ENCODE measurements at places on chromosomes 2 and 18.

- no peak for DNase-seq
Observed at GRCh38 chr18:54161267-54161666, 63.2 kb downstream of the MBD2 start.

DNA sequence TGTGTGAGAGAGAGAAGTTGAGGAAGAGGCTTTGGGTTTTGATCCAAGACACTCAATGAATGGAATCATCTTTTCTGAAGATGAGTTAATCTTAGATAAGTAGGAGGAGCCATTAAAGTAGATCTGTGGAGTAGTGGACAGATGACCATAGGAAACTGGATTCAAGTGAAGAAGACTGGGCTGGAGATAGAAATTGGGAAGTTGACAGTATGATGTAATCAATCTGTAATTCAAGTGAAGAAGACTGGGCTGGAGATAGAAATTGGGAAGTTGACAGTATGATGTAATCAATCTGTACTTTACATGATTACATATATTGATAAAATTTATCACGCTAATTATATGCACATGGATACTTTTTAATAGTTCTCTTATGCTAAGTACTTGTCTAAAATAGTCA, 92.8 kb downstream of the PHLPP1 start:
- DNase-seq, result no peak

GRCh38 chr18:80022613-80023012, 11.6 kb upstream of the RBFA start:
- no peak for DNase-seq

DNA sequence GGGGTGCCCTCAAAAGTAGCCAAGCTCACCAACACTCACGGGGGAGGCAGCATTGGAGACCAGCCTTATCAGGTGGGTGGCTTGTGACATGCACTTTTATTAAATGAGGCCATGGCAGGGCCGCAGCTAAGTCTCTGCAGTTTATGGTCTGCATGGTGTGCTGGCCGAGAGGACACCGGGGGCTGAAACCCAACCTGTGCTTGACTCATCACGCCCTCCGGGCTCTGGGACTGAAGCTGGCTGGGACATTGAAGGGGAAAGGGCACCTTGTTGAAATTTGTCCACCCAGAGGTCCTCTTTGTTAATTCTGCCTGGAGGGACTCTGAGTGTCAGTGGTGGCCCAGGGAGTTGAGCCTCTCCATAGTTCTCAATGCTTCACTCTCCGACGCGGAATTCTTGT, 17.7 kb upstream of the NTSR2 start:
- DNase-seq, result no peak

GRCh38 chr2:58291726-58292438, 50.8 kb upstream of the FANCL start:
- peak; percentile 89 for DNase-seq

DNA sequence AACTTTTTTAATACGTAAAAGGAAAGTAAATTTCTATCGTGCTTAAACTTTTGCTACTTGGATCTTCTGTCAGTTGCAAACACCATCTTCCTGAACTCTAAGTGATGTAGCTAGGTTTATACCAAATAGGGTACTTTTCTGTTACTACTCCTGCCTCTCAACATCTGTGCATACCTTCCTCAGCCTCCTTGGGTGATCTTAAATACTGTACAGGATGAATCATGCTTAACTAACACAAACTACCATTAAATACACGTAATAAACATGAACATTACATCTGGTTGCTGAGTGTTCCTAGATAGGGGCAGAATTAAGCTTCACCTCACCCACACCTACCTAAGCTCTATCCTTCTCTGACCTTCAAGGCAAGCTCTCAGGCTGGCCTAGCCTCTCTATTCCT, 398.0 kb downstream of the TXNL1 start:
- no peak for DNase-seq

- no peak for DNase-seq
Observed at GRCh38 chr2:8409461-8410260, 272.2 kb upstream of the ID2 start.

GRCh38 chr2:123696021-123696420, 329.1 kb upstream of the CNTNAP5 start:
- DNase-seq, result no peak

DNA sequence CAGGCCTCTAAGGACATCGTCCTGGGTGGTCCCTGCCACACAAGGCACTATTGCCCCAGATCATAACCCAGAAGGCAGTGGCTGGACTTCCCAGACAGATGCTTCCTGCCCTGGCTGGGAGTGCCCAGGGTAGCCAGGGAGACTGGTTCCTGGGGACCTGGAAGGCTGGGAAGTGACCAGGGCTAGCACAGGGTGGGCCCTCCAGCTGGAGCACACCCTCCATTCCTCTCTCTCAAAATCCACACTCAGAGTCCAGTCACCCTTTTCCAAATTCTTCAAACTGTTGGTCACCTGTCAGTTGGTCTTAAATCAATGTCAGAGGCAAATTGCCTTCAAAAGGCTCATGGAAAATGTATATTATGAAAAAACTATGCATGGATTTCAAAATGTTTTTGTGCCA, 11.6 kb upstream of the TUBB6 start:
- no peak for DNase-seq

GRCh38 chr18:50092245-50092805, 102.6 kb downstream of the MYO5B start:
- no peak for DNase-seq

GRCh38 chr2:29053223-29053622, 21.1 kb downstream of the PCARE start:
- DNase-seq, result no peak

DNA sequence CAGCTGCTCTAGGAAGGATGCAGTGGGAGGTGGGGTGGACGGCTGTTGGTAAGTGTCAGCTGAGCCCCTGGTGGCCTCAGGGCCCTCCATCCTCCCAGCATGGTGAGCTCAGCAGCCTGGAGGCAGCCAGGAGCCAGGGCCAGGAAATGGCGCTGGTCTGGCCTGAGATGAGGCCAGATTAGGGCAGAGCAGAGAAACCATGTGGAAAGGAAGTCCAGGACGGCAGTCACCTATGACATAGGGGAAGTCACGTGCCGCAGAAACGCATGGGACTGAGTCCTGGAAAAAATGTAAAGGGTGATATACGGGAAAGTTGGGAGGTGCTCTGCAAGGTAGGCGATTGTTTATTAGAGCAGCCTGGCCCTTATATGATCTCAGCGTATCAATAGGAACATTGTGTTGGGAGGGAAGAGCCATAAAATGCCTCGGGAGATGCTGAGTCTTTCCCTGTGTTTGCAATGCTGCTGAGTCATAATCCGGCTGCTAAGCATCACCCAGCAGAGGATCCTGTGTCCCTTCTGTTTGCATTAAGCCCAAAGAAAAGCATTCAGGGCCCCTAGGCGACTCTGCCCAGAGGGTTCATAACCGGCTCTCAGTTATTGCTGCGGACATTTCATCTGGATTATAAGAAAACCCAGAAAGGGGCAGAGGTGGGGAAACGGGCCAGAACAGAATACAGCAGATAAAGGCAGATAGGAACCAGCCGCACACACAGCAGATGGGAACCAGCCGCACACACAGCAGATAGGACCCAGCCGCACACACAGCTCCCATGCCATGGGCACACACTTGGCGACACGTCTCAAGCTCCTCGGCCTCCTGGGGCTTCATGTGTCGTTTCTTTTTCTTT, 30.3 kb upstream of the B3GNT7 start:
- peak; percentile 36 for DNase-seq

DNA sequence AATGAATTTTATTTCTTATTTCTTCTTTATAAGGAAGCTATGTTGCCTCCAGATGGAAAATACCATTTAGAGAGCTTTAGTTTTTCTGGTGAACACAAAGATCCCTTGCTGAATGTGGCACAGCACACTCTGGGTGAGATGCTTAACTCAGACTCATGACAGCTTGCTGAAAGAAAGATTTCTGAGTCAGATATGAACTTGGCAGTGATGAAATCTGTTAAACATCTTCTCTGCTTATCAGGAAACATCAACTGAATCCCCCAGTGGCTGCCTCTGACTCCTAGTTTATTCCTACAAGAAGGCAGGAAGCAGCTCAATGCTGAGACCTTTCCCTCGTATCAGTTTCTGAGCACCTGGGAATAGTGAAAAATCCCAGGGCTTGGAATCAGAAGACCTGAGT, 162.8 kb downstream of the OSR1 start:
- DNase-seq, result no peak

DNA sequence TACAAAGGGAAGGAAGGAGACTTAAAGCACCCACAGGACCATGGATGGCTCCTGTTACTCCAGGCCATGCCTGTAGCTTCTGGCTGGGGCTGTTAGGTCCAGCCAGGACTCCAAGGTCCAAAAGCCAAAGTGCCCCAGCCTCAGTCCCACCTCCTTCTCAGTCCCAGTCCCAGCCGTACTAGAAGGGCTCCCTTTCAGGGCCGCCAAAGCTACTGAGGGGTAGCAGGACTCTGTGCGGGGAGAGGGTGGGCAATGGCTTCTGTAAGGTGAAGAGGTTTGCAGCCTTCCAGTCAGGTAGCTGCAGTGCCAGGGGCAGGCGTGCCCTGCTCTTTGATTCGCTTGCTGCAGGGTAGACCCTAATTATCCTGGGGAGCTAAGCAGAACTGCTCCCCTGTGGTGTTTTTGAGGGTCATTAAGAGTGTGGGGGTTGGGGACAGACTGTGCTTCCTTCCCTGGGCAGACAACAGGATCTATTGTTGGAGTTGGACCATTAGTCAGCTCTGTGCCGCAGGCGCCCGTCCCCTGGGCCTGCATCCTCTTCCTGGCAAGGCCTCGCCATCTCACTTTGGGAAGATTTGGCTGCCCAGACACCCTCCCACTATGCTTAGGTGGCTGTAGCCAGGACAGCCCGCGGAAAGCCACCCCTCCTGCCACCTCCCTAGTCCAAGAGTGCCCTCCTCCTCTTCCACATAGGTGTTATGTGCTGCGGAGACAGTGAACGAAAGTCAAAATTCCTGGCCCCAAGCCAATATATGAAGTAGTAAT, 118.8 kb downstream of the ZBTB7C start:
- DNase-seq, result no peak

DNA sequence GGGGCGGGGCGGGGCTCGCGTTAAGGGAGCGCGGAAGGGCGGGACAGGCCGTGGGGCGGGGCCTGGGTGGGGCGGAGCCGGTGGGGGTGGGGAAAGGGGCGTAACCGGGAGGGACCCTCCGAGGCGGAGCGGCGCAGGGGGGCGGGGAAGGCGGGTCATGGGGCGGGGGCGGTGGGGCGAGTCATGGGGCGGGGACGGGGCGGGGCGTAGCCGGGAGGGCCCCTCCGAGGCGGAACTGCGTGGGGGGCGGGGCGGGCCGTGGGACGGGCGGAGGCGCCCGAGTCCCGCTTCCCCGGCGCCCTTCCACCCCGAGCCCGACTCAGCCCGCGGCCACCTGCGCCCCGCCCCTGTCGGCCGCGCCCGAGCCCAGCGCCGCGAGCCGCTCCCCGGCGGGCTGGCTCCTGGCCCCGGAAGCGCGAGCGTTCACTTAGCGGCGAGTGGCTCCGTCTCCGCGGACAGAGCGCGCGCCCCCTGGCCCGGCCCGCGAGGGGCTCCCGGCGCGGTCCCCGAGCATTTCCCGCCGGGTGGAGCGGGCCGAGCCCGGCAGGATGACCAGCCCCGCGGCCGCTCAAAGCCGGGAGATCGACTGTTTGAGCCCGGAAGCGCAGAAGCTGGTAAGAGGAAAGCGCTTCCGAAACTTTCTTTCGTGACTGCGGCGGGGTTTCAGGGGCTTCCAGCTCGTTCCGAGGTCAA, 64.7 kb downstream of the LRRFIP1 start:
- DNase-seq, result no peak

- DNase-seq, result no peak
Observed at GRCh38 chr2:222730366-222730999, 59.0 kb downstream of the MOGAT1 start.

DNA sequence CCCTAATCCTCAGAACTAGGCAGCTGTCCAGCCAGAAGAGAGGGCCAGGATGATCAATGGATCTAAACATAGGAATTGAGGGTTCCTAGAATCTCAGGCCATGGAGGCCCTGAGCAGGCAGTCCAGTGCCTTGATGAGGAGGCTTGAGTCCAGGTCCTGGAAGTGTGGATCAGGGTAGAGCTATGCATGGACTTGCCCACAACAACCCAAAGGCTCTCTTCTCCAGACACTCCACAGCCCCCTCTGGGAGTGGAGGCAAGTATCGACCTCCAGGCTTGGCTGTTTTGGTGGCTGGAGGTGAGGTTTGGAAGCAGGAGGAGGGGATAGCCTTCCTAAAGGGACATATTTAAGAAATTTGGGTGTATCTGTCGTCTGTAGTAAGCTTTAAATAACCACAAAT, 45.7 kb downstream of the NAPG start:
- DNase-seq, result no peak

DNA sequence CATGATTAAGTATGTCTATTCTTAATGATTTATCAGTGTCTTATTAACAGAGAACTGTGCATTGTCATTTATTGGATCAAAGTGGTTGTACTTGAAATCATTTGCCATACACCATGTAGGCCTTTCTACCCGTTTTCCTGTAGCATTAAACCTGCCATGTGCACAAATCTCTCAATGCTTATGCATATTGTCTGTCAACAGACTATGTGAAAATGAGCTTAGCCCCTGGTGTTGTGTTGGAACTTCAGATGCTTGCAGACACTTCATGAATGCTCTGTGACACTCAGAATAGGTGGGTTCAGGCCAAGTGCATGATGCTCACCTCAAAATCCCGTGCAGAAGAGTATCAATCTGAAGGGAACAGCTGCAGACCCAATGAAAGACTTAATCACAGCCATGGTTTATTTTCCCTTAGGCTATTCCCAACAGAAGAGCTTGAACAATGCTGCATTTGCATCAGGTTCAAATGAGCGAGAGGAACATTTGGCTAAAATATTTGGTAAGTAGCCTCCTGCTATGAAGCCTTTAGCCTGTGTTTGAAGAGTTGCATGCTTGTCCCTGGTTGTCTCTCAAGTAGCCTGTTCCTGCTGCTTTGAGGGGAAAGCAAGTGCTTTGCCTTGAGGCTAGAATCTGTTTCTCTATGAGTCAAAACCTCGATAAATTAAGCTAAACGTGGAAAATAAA, 6.1 kb downstream of the C2orf92 start:
- no peak for DNase-seq

DNA sequence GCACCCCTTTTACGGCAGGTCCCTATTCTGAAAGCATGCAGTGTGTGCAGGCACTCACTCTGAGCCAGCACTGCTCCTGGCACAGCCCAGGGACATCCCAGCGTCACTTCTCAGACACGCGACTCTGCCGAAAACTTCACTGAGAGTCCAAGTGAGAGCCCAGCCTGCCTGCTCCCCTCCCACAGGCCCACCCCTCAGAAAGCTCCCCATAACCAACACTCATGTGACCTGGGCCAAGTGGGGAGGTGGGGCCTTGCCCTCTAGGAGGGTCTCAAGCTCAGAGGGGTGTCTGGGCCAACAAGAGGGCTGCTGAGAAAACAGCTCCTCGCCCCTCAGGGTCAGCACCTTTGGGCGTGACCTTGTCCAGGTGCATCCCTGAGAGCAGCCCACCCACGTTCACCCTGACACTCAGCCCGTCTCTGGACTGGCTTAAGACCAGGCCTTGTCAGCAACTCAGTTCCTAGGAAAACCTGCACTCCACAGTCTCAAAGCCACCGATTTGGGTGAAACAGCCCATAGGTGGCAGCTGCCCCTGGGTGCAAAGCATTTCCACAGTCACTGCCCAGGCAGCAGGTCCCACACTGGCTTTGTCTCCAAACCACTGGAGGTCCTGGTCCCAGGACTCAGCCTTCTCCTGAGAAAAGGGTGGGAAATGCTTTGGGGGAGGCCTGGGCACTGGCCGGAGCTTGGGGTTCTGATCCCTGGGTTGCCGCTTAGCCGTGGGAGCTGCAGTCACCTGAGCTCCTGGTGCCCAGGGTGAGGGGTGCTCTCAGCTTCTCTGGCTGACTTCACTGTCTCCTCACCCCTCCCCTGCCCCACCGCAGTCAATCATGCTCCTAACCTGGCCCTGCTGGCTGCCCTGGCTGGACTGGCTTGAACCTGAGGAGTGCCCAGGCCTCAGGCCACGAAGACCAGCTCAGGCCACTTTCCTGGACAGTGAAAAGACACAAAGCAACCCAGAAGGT, 209.6 kb downstream of the HDAC4 start:
- DNase-seq, result no peak
